ENCODE measurements at places on chromosomes 12 and 14.
A peak's percentile ranks its signal among the peaks of the same experiment; 100 is the strongest.

DNA sequence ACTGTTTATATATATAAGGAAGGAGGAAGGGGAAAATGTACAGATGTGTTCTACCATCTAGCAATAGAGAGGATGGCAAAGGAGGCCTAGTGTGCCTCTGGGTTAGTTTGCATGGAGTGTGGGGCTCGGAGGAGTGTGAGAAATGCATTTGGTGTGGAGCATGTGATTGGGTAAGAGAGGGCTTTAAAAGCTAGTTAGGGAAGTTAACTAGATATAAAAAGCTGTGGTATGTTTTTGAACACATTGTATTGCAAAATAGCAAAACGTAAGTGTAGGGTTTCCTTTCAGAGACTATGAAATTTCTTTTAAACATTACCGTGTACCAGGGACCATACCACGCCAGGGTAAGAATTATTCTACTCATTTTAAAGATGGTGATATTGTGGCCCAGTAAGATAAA is 53.3 kb upstream of the STXBP6 start:
- no peak for DNase-seq

DNA sequence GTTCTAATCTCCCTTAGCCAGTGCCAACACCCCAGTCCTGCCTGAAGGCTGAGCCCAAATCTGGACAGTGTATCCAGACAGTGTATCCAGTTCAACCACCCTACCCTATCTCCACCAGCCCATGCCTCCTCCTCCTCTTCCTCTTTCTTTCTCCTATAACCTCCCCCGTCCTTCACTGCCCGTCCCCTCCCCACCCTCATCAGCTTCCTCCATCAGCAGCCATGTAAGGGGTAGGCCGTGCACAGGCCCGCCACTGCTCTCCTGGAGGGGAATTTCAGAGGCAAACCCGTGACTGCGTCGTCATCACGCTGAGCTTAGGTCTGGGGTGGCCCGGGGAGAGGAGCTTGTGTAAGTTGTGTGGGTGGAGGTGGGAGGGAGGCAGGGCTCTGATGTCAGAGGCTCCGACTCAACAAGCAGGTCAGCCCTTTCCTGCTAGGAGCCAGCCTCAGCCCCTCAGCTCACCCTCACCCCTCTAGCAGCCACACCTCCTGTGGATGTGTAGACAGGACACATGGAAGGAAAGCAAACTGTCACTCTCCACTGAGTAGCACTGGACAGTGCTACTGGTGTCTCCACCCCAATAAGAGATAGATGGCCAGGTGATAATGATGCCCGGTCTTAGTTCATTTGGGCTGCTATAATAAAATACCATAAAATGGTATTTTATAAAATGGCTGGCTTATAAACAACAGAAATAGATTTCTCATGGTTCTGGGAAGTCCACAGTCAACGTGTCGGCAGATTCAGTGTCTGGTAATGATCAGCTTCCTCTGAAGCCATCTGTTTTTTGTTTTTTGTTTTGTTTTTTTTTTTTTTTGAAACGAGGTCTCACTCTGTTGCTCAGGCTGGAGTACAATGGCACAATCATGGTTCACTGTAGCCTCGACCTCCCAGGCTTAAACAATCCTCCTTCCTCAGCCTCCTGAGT is 50.5 kb downstream of the IRF2BPL start:
- peak; percentile 23 for DNase-seq

DNA sequence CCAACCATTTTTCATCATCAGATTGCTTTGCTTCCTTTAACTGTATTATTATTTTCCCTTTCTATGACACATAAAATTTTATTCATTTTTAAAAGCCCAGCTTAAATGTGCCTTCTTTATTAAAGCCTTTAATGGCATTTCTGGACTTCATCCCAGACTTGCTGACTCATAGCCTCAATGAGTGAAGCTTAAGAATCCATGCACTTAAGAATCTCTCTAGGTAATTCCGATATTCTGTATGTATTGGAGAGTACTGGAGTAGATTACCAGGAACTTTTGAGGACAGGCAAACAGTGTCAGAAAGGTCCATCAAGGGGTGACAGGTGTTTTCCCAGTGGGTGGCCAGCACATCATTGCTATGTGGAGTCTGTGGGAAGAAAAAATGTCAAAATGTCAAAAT is 107.9 kb downstream of the PTPRQ start:
- peak; percentile 94 for DNase-seq

GRCh38 chr12:101767537-101767936 is 28.3 kb upstream of the SYCP3 start:
- no peak for DNase-seq

- no peak for DNase-seq
Measured at GRCh38 chr12:62806244-62806836, 128.6 kb downstream of the PPM1H start.

DNA sequence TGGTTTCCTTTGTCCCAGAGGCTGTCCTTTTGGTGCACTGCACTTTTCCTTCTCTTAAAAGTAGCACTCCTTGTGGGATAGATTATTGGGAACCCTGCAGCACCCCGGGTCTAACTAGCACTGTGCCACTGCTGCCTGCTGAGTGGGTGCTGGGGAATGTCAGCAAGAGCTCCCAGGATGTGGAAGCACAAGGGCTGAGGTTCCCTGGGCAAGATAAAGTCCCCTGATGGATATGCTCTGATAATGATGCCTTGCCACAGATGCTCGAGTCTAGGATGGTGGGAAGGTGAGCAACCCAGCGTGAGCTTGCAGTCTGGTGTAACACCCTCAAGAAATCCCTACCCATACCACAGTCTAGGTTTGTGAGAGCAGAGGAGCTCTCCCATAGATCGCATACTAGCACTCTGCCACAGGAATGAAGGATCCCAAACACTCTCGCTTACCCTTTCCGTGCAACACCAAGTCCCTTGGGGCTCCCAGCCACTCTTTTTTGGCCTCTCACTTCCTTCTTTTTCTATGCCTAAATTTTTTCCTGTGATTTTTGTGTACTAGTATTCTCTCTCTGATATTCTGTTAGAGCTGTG is 32.6 kb downstream of the USP15 start:
- DNase-seq: no peak

DNA sequence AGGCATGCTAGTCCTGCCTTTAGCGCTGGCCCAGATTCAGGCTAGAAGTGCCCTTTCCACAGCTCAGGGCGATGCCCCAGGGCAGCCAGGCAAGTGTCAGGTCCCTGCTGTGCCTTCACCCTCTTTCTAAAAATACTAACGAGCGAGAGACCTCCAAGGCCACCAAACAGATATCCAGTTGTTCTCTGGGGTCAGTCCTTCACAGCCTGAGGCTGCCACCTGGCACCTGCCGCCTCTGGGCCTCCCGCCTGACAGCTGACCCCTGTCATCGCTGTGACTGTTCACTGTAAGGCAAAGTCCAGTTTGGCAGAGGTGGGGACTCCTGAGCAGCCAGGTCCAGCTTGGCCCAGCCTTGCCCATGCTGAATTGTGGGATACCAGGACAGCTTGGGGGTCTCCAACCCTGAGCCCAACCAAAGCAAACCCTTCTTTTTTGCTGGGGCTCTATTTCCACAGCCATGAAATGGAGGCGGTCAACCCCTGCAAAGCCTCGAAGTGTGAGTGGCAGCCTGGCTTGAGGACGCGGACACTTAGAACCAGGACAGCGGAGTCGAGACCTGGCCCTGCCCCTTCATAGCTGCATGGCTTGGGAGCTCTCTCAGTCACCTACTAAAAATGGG is 79.9 kb downstream of the NINJ2 start:
- no peak for DNase-seq

DNA sequence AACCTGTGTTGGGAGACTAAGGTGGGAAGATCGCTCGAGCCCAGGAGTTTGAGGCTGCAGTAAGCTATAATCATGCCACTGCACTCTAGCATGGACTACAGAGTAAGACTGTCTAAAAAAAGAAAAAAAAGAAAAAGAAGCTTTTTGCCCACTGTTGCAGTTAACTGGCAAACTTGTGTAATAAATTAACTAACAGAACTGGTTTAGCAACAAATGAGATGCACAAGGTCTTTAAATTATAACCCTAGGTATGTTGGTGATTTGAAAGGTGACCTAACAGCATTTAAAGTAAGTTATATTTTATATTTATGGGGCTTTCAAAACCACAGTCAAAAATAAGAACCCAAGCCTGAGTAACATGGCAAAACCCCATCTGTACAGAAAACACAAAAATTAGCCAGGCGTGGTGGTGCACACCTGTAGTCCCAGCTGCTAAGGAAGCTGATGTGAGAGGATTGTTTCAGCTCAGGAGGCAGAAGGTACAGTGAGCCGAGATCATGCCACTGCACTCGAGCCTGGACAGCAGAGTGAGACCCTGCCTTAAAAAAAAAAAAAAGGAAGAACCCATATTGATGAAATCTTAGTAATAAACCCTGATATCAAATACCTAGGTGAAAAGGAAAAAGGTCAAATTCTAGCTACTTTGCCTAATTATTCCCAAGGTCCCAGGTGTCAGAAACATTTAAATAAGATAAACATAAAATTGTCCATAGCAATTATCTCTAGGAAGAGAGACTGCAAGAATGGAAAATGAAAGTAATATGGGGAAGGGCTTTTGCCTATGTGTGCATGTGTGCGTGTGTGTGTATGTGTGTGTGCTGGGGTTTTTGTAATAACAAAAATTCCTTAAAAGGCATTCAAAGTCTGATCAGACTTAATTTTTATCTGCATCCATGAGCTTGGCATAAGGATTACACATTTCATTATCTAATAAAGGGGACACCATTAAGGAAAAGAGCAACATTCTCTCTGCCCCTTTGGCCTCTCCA is 15.4 kb downstream of the SYNE2 start:
- no peak for DNase-seq

DNA sequence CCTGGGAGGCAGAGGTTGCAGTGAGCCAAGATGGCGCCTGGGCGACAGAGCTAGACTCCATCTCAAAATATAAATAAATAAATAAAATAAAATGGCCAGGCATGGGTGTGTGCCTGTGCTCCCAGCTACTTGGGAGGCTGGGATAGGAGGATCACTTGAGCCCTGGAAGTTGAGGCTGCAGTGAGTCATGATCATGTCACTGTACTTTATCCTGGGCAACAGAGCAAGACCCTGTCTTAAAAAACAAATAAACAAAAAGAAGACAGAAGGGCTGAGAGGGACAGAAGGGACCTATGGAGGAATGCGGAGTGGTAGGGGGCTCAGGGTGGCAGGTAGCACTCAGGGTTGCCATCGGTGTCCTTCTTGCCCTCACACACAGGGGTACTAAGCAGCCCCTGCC is 40.8 kb downstream of the PRPF40B start:
- DNase-seq: no peak

GRCh38 chr12:3292677-3293412 is 198.2 kb upstream of the PRMT8 start:
- no peak for DNase-seq

DNA sequence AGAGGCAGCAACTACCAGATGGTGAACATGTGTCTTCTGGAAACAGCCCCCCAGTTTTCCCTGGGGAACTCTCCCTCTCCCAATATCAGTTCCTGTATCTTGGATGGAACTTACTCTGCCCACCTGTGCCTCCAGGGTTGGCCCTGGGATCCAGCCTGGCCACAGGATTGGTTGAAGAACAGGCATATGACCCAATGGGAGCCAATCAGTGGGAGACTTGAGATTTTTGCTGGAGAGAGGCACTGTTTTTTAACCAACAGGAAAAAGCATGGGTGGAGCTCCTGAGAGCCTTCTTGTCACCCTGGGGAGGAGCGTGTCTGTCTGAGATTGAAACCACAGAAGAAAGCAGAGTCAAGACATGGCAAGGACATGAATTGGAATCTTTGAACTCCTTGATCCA is 33.6 kb upstream of the COX6A1 start:
- no peak for DNase-seq

DNA sequence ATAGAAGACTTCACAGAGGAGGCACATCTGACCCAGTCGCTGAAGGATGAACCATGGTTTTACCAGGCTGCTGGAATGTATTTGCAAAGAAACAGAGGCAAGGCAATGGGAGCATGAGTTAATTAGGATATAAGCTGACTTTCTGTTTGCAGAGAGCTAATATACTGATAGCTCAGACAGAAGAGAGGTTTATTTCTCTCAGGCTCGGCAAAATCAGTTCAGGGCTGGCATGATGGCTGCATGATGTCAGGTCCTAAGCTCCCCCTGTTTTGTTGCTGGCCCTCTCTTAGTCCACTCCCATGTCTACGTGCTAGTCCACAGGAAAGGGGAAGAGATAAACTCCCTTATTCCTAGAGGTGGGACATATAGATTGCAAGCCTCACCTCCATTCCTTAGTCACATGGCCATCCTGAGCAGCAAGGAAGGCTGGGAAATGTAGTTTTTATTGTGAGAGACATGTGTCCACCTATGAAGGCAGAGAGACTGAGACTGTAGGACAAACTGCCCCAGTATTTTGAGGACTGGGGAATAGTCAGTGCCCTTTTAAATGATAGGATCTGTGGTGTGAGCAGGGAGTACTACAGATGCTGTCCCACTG is 224.5 kb downstream of the VRK1 start:
- DNase-seq: no peak
